Activated B cell treated with CpG ODN at 0.5 μM for 24 hours (primary cell): ENCODE measurements at places on chromosomes 16 and 17. TPM values are rescaled to one million over a fixed set of nuclear protein-coding genes. Genes with fewer than 3 reads are reported as not detected.

FOXC2 gene
- not detected in 2 replicates for total RNA-seq

WIPF2 gene
- total RNA-seq: 28.4 and 32.9 TPM in 2 replicates

UNC13D gene
- 90.4 and 102 TPM in 2 replicates for total RNA-seq

COASY gene
- 82.4 and 94.9 TPM in 2 replicates for total RNA-seq

GRCh38 chr17:60165223-60165622 is 15.4 kb downstream of the CA4 start:
- DNase-seq: no peak

GRCh38 chr16:89969741-89970410 is 21.3 kb downstream of the DEF8 start:
- DNase-seq: no peak

GRCh38 chr16:8660841-8661301 is 13.5 kb upstream of the ABAT start:
- DNase-seq: no peak

- no peak for DNase-seq
These were observed 70.7 kb downstream of the RPTOR start for GRCh38 chr17:80615376-80615775.

- DNase-seq: no peak
These were observed at the start of gene PIPOX for GRCh38 chr17:29042679-29043538. TSS of gene PIPOX (plus strand) at chr17:29043141. CDS start at chr17:29043226, 85 bp downstream.

DNA sequence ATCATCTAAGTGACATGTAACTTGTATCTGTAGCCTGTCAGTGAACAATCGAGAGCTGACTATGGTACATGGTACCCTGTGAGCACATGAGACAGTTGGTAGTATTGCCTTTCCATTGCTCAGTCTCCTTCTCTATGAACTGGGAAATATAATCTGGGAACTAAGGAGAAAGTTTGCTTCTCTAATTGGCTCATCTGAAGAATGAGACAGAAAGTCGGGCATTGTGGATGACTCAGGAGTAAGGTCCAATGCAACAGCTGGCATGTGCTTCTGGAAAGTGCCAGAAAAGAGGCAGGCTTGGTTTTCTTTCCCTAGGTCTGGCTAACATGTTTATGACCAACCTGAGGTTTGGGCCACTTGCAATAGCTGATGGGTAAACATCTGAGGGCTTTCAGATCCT is 51.9 kb downstream of the ZZEF1 start:
- DNase-seq: no peak

DNA sequence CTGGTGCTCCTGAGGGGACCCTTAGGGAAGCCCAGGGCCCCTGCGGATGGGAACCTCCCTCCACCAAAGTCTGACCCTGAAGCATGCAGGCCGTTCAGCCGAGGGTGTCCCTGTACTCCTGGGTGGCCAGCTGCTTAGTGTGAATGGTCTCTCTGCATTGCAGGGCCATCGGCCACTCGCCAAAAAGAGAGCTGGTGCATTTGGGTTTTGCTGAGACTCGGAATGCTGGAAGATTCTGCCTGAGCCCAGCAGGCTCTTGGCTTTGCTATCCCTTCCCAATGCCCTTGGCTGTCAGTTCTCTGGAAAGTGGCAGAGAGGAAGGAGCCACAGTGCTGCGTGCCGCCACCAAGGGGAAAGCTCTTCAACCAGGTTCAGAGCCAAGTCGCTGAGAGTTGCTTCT is 2.8 kb downstream of the MEOX1 start:
- DNase-seq: no peak

GRCh38 chr17:56119191-56119590 is 34.1 kb upstream of the ANKFN1 start:
- no peak for DNase-seq

GRCh38 chr17:40355123-40355803 is 9.3 kb downstream of the GJD3 start:
- peak; percentile 86 for DNase-seq

DNA sequence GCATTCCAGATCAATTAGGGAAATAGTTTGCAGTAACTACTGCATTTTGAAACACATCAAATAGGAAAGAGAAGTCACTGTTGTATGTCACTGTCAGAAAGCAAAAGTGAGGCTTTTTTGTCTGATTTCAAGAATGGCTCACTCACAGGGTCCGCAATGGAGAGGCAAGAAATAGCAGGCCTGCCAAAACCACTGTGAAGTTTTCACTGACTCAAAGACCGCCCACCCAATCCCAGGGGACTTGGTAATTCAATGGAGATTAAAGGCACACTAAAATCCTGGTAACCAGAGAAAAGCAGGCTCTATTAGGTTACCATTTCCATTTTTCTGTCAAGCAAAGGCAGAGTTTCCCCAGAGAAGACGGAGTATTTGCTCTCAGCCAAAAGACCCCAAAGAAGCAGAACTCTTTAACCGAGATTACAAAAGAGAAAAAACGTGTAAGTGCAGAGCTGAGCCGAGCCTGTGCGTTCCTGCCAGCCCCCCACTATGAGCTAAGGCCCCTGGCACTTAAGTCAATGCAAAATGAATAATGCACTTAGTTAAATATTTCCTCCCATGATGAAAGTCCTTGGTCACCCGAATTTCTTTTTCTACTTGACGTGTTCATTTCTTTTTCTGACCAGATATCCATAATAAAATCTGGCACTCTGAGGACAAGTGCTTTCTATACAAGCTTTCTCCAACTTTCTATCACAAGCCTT is 57.0 kb downstream of the FOXL1 start:
- no peak for DNase-seq

DNA sequence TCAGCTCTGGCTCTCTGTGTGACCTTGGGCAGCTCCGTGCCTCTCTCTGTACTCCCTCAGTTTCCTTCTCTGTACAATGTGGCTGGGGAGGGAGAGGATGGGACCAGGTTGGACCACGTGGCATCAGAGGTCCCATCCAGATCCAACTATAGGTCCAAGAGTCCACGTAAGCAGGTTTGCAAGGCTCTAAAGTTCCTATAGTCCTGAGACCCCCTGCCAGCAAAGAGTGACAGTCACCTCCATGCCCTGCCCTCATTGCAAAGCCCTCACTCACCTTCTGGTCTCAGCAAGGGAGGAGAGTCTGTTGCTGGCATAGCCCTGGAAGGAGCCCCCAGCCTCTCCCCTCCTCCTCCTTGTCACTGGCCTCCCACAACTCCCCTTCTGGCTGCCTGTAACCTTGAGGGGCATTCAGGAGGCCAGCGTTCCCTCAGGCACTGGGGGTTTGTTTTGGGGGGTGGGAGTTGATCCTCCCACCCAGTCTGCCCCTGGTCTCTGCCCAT is 6.1 kb upstream of the DRC7 start:
- no peak for DNase-seq
